ACHN (cell line): ENCODE measurements at places on chromosomes 2 and 18.

- peak; percentile 94 for DNase-seq
Measured at GRCh38 chr2:10043256-10043905, at the start of gene KLF11. KLF11 (plus strand) TSS chr2:10043550; CDS start chr2:10043717, 167 bp downstream.

DNA sequence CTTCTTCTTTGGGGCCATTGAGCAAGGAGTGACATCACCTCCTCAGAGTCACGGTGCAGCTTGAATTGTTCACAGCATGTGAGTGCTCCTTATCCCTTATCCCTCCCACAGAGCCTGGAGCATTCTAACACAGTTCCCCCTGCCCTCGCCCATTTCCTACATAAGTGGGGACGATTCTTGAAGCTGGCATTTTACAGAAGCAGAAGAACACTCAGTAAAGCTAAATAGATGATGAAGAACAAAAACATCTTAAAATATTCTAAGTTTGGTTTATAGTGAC lies 135.8 kb upstream of the APCDD1 start:
- DNase-seq: no peak

- no peak for DNase-seq
Measured at GRCh38 chr18:48649231-48649630, 110.4 kb downstream of the CTIF start.

- no peak for DNase-seq
Measured at GRCh38 chr2:120344214-120344975, 1.5 kb upstream of the INHBB start.

GRCh38 chr2:240635121-240635997 lies 10.1 kb downstream of the GPR35 start:
- no peak for DNase-seq

DNA sequence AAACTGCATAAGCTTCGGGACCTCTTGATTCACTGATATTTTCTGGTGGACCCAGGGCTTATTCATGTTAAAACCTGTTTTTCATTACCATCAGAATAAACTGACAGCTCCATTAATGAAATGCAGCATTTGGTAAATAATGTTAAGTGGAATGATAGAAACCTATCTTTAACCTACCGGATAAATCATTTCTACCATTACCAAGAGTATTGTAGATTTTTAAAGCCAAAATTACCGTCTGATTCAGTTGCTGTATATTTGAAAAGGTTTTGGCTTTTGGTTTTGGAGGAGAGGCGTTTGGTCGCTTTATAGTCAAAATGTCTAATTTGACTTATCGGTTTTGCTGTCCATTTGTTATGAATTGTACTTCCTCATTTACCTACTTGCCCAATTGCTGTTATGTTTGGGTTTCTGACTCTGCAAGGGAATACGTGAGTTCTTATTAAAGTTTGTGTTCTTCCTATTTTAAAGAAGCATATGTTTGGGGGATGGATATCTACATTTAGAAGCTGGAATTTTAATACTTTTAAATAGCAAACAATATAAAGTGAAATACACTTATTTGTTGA lies 1.0 kb upstream of the CUL3 start:
- DNase-seq: peak; percentile 12

DNA sequence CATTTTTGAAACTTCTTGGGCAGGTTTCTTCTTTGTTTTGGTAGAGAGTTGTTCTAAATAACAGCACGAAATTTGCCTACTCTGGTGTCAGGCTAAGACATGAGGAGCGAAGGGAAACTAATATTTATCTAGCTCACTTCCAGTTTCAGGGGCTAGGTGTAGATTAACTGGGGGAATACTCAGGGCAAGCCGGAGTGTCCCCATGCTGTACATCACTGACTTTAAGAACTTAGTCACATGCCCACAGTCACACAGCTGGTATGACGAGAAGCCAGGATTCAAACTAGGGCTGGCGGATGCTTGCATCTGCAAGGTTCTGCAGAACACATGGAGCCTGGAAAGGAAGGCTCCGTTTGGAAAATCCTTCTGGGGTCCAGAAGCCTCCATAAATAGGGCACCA lies 133.3 kb downstream of the ALPK2 start:
- DNase-seq: no peak

DNA sequence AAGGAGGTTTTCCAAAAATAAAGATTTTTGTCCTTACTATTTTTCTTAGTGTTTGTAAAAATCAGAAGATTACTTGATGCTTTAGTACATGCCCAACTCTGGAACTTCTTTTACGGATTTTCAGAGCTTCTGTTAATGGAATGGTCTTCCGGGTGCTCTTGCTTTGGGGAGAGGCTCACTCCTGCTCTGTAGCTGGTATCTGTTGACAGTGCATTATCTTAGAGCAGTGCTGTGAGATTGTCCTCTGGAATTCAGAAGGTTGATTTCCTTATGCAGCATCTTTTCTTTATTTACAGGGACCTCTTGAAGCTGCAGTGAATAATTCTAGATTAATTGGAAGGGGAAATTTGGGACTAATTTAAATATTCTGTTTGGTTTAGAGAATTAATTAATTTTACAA lies 4.6 kb downstream of the MAPRE2 start:
- no peak for DNase-seq

- no peak for DNase-seq
Measured at GRCh38 chr2:200051611-200051945, 96.2 kb downstream of the MAIP1 start.

- no peak for DNase-seq
Measured at GRCh38 chr2:176854062-176854461, 358.5 kb upstream of the HNRNPA3 start.

DNA sequence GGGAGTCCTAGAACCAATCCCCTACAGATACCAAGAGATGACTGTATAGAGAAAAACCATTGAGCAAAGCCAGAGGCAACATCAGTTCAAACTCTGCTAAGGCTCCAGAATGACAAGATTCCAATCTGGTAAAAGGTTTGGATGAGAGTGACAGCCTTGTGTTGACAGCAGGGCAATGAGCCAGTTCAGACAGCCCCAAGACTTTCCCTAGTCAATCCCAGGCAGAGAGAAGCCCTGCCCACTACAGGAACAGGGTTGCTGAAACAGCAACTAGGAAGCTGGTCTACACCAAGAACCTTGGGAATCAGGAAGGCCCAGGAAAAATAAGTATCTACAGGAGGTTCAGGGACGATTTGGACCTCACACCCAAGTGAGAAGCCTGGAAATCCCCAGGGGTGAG lies 3.3 kb downstream of the PSTPIP2 start:
- no peak for DNase-seq

GRCh38 chr2:188292348-188293239 lies 920 bp downstream of the GULP1 start:
- peak; percentile 94 for DNase-seq

DNA sequence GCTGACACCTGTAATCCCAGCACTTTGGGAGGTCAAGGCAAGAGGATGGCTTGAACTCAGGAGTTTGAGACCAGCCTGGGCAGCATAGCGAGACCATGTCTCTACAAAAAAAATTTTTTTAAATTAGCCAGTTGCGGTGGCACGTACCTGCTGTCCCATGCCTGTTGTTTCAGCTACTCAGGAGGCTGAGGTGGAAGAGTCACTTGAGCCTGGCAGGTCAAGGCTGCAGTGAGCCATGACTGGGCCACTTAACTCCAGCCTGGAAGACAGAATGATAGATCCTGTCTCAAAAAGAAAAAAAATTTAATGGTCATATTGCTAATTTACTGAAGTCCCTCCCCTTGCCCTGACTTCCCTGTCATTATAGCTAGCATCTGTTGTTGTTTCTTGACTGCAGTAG lies 112.6 kb downstream of the ARHGAP28 start:
- no peak for DNase-seq

- no peak for DNase-seq
Measured at GRCh38 chr2:95270541-95271081, 3.6 kb upstream of the PROM2 start.

GRCh38 chr18:49476664-49477411 lies 10.2 kb downstream of the C18orf32 start:
- DNase-seq: peak; percentile 48

- no peak for DNase-seq
Measured at GRCh38 chr2:61714210-61714609, 139.7 kb downstream of the FAM161A start.

DNA sequence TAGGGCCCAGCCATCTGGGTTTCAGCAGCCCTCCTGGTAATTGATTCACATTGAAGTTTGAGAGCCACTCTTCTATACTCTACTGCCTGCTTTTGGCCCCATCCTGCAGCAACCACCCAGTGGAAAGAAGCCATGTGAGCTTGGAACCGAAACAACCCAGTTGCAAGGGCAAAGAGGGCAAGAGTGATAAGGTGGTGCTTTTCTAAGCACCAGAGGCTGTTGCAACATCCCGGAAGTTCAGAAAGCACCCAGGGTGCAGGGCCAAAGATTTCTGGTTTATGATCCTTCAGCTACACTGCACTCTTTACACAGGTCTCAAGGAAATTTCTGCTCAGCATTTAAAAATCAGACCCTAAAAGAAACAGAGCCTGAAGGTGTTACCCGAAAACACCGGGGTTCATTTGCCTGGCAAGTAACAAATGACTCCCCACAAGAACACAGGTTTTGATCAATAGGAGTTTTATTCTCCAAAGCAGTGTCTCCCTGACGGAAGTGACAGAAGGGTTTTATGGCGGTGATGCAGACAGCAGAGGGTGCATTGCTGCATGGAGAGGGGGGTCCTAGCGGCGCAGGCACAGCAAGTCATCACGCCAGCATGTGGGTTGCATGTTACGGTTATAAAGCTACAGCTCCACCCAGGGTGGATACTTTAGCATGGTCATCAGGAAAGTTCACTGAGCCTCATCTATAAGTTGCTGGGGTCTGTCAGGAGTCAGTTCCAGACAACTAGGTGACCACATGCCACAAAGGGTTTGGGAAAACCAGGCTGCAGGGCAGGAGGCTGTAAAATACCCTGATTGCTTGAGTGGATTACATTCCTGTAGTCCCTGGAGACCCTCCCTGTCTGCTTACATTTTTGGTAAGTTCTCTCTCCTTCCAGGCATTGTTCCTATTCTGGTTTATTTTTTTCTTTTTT lies 28.8 kb upstream of the TMEM37 start:
- DNase-seq: no peak

DNA sequence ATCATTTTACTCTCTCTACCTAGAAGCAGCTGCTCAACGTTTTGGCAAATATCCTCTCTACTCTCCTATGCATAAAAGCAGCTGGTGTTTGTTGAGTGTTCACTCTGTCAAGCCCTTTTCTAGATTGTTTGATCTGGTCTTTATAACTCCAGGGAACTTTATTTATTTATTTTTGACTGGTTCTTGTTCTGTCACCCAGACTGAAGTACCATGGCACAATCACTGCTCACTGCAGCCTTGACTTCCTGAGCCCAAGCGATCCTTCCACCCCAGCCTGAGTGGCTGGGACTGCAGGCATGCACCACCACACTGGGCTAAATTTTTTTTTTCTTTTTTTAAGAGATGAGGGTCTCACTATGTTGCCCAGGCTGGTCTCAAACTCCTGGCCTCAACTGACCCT lies 12.7 kb downstream of the CATIP start:
- no peak for DNase-seq

GRCh38 chr2:75321599-75321922 lies 122.2 kb upstream of the TACR1 start:
- DNase-seq: no peak

GRCh38 chr2:149167941-149168340 lies 129.4 kb downstream of the LYPD6B start:
- DNase-seq: no peak

DNA sequence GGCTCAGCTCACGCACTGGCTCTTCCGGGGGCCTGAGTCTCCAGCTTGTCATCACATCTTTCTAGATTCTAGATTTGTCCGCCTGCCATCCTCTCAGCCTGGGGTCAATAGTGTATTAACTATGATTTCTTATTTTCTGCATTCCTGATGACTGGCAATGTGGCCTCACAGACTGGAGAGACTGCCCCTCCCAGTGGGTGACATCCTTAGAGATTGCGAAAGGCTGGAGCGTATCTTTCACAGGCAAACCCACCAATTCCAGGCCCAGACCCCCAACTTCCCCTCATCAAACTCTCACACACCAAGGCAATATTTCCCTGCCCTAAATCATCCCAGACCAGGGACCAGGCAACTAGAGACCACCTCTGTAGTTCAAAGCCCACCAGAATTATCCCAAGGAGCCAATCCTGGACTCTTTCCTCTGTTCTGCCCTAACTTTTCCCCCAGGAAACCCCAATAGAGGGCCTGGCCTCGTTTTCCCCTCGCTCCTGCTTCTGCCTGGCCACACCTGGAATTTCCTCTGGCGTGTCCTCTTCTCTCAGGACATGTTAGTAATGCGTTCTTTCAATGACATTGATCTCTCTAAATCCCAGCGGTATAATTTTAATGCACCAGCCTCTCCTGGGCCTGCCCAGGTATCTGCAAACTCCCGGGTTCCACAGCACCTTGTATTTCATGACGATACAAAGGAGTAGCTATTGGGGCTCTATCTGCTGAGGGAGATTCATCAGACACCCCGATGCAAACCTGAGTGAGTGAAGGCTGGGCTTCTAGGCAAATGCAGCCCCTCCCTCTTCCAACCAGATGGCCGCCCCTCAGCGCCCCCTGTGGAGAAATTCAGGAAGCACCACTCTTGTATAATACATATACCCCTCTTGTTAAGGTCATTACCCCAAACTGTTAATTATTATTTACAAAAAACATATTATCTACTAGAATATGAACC lies 2.4 kb upstream of the KCNF1 start:
- peak; percentile 46 for DNase-seq

DNA sequence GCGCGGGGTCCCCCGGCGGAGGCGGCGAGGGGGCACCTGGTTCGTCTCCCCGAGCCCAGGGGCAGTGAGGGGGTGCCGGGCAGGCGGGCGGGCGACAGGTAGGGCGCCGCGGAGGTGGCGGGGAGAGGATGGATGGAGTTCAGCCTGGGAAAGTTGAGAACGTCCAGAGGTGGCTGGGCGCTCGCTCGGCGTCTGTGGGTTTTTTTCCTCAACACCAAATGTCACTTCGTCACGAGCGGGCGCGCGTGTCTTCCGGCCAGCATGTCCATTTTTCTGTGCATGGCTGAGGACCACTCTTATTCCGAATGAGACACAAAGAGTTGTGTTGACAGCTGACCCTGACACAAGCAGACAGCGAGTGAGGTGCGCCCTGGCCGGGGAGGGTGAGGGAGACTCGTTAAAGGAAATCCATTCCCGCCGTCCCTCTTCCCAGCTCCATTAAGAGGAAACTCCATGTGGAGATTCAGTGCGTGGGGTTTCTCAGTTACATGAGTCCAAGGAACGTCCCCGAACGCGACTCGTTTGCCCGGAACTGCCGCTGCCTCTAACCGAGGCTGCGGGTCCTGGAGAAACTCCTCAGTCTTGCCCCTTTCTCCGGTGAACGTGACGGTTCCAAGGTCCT lies 859 bp downstream of the GREB1L start:
- no peak for DNase-seq

- peak; percentile 44 for DNase-seq
Measured at GRCh38 chr2:19349911-19350677, 8.3 kb downstream of the OSR1 start.

- no peak for DNase-seq
Measured at GRCh38 chr2:187177253-187177652, 270.8 kb downstream of the CALCRL start.

- DNase-seq: no peak
Measured at GRCh38 chr2:17476064-17476463, 42.2 kb downstream of the RAD51AP2 start.
